Activated T-helper 17 cell treated with anti-CD3 and anti-CD28 coated beads, Interleukin-2, amount 50 U/mL, for 72 hours (primary cell): ENCODE measurements at places on chromosomes 1 and 21.

DNA sequence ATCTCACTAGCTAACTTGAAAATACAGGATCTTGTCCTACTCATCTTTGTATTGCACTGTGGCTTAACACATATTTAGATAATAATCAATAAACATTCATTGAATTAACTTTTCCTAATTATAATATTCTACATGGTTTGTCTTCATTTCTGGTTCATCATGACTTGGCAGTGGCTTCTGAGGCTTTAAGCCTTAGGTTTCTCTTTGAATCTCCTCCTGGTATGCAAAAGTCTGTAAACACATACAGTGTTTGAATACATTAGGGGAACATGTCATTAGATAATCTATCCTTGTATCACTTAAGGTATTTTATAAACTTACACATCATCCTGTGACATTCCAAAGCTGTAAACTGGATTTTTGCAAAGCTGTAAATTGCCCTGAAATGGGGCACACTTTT is 20.6 kb downstream of the CTSK start:
- no peak for ATAC-seq

GRCh38 chr1:50847303-50847702 is 112.8 kb downstream of the FAF1 start:
- peak; percentile 21 for ATAC-seq

- ATAC-seq: peak; percentile 17
Measured at GRCh38 chr1:24416666-24417391, 1.2 kb downstream of the NIPAL3 start.

DNA sequence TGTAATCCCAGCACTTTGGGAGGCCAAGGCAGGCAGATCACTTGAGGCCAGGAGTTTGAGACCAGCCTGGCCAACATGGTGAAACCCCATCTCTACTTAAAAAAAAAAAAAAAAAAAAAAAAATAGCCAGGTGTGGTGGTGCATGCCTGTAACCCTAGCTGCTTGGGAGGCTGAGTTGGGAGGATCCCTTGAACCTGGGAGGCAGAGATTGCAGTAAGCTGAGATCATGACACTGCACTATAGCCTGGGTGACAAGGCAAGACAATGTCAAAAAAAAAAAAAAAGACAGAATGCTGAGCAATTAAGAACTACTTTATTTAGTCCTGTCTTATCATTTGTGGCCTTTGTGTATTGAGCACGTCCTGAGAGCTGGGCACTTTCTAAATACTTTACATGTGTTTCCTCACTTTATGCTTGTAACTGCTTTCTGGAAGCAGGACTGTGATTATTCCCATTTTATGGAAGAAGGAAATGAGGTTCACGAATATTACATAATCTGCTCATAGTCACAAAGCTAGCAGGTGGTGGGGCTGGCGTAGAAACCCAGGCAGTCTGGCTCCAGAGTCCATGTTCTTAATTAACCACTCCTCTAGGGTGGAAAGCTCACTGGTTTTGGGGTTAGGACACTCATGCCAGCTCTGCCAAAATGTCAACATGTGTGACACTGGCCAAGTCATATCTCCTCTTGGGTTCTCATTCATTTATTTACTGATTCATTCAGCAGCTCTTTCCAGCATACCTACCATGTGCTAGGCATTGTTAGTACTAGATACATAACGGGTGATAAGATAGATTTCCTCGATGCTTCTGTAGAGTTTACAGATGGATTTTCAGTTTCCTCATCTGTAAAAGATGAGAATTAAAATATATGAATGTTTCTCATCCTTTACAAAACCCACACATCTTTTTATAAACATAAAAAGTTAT is 57.7 kb downstream of the DDR2 start:
- peak; percentile 38 for ATAC-seq

DNA sequence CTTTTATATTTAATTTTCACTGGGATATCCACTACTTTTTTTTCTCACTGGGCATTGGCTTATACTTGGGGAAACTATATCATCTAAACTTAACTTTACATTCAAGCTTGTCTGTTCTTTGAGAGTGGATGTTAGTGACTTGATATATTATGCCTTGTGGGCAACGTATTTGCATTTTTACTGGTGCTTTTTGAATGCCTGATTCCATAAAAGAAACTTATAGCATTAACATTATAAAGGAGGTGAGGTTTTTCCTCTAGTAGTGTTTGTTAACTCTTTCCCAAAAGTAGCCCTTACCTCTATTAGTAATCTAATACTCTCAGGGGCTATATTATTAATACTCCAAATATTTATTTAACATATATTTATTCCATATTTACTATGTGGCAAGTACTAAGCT is 416.5 kb downstream of the PLA2G4A start:
- no peak for ATAC-seq

- ATAC-seq: no peak
Measured at GRCh38 chr21:43269957-43270705, 101.3 kb downstream of the CRYAA start.

DNA sequence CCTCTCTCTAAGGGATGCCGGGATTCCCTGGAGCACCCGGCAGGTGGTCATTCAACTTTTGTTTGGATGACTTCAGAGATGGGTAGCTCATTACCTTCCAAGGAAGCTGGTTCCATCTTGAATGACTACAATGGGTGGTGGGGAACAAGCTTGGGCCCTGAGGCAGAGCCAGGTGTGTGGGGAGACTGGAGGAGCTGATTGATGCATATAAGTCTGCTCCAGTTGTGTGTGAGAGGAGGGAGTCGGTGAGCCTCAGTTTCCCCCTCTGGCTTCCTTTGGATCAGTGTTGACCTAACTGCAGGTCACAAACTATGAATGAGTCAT is 133.8 kb upstream of the ZBTB40 start:
- no peak for ATAC-seq

DNA sequence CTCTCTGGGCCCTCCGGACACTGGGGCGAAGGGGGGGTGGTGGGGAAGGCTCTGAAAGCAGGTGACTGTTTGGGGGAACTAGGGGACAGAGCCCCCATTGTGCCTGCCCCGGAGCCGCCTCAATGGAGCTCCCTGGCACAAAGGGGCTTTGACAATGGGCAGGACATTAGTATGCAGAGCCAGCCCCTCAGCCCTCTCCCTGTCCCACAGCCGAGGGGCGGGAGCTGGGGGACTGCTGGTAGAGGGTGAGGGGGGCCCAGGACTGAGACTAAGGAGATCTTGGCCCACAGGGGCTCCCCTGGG is 7.8 kb downstream of the KCNJ10 start:
- no peak for ATAC-seq

GRCh38 chr1:153540394-153541361 is at the start of gene S100A5:
Gene S100A5 (minus strand): TSS chr1:153540934. CDS start chr1:153540191, 743 bp downstream.
- ATAC-seq: peak; percentile 15

GRCh38 chr1:157849229-157849875 is 7.7 kb upstream of the CD5L start:
- ATAC-seq: no peak

DNA sequence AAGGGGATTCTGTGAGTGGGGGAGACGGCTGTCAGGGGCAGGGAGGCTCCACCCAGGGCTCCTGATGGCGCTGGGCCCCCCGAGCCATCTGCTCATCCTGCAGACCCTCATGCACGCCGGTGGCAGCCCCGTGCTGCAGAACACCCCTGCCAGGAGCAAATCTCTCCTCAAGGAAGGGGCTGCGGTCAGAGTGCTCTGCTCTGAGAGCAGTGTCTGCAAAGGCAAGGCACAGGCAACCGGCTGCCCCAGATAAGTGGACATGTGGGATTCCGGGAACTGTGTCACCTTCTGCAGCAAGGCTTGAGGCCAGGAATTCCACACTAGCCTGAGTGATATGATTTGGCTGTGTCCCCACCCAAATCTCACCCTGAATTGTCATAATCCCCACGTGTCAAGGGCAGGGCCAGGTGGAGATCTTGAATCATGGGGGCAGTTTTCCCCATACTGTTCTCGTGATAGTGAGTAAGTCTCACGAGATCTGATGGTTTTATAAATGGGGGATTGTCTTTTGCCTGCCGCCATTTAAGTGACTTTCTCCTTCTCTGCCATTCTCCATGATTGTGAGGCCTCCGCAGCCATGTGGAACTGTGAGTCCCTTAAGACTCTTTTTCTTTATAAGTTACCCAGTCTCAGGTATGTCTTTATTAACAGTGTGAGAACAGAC is 101.0 kb downstream of the PDE9A start:
- no peak for ATAC-seq

DNA sequence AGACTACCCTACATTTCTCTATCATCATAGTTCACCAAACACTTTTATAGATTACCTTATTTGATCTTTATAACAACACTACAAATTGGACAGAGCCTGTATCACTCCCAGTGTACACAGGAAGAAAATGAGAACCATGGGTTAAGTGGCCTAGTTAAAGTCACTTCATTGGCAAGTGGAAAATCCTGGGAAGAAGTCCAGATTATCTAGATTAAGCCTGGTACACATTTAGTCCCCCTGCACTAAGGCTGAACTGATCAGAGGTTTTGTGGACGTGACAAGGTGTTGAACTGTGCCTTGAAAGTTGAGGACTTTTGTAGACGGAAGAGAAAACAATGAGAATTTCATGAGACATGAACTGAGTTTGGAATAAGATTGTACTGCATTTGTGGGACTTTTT is 7.5 kb upstream of the USH2A start:
- no peak for ATAC-seq
